ENCODE measurements at places on chromosomes 1 and 21.

DNA sequence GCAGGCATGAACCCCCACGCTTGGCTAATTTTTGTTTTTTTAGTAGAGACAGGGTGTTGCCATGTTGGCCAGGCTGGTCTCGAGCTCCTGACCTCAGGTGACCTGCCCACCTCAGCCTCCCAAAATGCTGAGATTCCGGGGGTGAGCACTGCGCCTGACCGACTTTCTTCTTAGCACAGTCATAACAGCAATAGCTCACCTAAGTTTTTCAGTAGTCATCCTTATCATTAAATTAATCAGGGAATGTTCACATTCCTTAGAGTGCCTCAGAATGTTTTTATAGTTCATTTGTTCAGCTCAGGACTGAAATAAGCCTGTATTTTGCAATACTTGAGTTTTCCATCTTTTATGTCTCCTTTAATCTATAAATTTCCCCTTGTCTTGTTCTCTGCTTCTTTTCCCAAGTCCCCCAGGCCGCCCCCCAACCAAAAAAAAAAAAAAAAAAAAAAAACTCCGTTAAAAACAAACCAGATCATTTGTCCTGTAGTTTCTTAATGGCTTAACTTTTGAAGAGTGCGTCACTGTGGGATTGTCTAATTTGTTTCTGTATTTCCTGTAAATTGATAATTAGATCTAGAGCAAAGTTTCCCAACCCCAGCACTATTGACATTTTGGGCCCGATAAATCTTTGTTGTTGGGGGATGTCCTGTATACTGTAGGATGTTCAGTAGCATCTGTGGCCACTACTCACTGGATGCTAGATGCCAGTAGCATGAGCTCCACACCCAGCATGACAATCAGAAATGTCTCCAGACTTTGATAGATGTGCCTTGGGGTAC is 120.7 kb downstream of the ITSN1 start:
- no peak for DNase-seq

- peak; percentile 62 for DNase-seq
Observed at GRCh38 chr1:59752556-59753414, 62.0 kb upstream of the HOOK1 start.

DNA sequence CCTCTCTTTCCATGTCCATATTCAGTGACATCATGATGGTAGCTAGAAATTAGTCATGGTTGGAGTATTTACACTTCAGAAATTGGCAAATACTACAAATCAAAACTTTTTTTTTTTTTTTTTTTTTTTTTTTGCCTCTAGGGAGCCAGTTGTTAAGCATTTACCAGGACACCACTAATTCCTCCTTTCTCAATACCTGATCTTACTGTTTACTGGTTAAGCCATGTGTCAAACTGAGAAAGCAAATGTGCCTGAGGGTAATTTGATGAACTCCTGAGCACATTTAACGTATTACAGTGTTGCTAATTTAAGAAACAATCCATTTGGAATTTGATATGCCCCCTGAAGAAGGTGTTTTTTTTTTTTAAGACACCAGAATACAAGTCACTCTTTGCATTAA is 94.4 kb downstream of the DNM3 start:
- no peak for DNase-seq

- DNase-seq = no peak
Observed at GRCh38 chr1:66435541-66435940, 98.4 kb upstream of the SGIP1 start.

DNA sequence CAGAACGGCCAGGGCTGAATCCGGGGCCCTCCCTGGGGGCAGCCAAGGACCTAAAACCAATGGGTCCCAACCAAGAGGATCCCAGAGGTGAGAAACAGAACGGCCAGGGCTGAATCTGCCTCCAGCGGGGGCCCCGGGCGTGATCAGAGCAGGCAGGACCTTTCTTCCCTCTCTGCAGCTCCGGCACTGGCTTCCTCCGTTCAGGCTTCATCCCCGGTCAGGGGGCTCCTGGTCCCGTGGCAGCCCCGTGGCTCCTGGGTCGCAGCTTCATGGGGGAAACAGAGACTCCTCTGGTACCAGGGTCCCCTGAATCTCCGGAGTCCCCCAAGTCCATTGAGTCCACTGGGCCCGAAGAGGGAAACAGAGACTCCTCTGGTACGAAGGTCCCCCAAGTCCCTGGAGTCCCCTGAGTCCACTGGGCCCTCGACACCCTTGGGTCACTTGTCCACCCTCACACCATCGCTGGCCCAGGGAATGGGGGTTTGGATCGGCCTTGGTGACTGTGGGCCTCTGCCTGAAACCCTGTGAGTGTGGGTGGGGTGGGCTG is 60.1 kb downstream of the PRKCZ start:
- DNase-seq = no peak

DNA sequence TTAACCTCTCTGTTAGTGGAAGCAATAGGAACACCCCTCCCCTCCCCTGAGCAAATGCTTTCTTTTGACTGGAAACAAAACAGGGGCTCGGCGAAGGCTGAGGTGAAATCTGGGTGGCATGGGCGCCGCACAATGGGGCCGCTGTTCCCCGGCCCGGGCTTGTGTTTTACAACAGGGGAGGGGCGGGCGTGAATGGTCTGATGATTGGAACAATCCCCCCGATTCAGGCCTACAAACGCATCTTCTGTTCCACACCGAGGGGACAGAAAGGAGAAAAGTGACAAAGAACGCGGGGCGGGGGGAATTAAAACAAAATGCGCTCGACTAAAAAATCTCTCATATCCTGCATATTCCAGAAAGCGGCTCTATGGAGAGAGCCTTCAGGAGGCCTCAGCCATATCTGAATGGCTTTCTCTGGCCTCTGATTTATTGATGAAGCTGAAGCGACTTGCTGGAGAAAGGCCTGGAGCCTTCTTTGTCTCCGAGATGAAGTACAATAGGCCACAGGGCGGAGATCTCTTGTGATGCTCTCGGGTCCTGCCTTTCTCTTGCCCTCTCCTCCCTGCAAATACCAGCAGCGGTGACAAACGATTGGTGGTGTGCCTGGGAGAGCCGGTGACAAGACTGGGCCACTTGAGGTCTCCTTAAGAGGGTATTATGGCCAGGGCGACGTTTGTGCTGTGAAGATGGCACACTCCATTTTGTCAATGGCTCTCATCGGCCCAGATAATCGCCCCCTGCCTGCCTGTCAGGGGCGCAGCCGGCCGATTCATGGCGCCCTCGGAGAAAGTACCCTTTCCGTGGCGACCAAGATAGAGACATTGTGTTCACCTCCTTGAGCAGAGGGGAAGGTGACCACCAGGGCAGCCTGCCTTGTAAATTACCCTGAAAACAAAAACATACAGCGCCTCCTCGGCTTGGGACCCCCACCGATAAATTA is 47.1 kb upstream of the OLIG2 start:
- DNase-seq = no peak

DNA sequence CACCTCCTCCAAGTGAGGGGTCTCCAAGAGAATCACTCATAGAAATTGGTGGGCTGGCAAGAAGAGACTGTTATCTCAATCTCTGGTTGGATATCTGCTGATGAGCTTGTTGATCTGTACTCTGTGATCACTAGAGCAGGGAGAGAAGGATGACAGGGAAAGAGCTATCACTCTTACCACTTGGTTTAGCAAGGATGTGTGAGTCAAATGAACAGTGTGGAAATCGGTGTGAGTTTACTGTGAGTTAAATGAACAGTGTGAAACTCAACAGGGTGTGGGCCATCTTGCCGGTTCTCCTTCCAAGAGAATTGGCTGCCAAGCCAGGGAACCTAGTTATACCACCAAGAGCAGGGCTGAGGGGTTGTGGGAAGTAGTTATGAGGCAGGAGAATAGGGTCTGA is 33.3 kb upstream of the CD1D start:
- no peak for DNase-seq

GRCh38 chr1:110726755-110727154 is 52.0 kb upstream of the KCNA3 start:
- no peak for DNase-seq

Data from islet precursor cell (in vitro differentiated cells).